Sciatic nerve (tissue), 2 donors: ENCODE measurements at places on chromosomes 4 and X.

- DNase-seq: no peak
Observed at GRCh38 chr4:61041527-61041926, 158.6 kb upstream of the ADGRL3 start.

DNA sequence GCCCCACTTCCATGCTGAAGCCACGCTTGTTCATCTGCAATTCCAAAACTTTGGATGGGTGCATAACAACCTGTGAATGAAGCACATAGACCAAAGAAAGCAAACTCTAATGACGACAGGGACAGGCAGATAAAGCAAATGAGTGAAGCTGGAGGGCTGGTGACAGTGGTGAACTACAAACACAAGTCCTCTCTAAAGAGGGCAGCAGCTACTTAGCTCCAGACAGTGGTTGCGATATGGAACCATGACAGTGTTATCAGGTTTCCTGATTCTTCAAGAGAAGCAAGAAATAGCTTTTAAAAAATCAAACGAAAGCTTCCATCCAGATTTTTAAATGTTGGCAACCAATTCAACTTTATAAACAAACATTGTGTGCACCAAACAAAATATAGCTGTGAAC, 23.8 kb downstream of the NOX1 start:
- no peak for DNase-seq

DNA sequence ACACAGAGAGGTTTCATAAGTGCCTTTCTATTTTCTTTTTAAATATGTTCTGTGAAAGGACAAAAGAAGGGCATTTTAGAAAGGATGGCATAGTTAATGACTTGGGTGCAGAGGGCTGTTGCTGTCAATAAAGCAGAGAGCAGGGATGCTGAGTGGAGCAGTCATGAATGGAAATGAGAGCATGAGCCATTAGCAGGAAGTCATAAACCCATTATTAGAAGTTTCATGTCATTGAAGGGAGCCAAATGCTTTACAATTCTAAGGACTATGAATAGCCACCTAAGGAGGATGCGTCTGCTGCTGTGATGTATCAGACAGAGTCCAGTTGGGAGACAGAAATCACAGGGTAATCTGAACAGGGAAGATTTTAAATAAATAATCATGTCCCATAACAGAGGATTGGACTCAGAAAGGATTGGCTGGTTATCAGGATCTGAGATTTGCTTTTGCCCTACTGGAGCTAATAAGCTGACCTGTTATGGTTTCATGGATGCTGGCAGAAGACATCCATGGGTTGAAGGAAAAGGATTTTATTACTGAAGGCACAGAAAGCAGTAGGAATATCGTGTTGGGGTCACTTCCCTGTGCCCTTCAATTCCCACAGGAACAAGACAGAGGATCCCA, 47.5 kb upstream of the WDR19 start:
- DNase-seq: no peak

DNA sequence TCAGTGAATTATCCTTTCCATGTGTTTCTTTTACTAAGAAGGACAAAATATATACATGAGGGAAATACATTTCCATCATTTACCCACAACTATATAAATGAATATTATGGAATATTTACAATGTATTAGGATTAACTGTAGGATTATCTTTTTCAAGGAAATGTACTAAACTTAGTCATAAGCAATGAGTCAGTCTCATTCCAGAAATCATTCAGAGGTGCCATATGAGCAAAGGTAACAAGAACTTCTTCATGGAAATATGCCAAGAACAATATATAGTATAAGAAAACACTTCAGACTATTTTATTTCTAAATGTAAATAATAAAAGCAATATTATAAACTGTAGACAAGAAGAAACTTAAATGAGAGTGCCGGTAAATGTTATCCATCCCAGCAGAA, 67.1 kb downstream of the USP38 start:
- DNase-seq: no peak

GRCh38 chrX:34900691-34901090, 41.9 kb upstream of the FAM47B start:
- DNase-seq: no peak

DNA sequence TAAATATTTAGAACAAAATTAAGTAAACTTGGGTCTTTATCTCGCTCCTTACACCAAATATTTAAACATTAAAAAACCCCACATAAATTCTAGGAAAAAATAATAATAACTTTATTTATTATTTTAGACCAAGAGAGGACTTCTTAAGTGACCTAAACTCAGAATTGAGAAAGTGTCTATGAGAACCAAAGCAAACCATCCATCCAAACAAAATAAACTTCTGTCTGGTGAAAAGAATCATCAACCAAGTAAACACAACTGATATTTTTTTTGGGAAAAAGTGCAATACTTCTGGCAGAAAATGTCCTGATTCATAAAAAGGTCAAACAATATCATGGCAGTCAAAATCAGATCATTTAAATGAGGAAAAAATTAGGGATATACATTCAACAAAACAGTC, 533.0 kb downstream of the SPRY1 start:
- DNase-seq: no peak

GRCh38 chr4:84837751-84838150, 128.7 kb downstream of the WDFY3 start:
- DNase-seq: no peak

DNA sequence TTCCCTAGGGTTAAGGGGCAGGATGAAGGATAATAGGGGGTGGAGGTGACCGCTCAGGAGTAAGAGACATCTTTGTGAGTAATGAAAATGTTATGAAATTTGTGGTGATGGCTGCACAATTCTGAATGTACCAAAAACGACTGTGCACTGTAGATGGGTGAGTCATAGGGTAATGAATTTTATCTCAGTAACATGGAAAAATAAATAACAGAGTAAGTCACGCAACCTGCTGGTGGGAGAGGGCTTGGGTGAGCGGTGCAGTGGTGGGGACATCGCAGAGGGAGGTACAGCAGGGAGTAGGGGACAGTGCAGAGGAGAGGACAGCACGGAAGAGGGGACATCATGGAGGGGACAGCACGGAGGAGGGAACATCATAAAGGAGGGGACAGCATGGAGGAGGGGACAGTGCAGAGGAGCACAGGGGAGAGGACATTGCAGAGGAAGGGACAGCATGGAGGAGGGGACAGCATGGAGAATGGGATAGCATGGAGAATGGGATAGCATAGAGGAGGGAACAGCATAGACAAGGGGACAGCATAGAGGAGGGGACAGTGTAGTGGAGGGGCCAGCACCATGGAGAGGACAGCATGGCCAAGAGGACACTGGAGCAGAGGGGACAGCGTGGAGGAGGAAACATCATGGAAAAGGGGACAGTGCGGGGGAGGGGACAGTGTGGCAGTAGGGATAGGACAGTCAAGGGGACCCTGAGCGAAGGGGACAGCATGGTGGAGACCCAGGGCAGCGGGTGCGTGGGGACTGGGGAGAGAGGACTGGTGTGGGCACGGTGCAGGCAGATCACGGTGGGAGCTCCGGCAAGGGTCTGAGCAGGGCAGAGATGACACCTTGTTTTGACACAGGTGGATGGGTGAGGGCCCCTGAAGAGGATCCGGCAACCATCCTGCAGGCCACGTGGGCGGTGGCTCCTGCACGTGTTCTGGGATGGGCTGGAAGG, 68.5 kb upstream of the MXD4 start:
- no peak for DNase-seq

DNA sequence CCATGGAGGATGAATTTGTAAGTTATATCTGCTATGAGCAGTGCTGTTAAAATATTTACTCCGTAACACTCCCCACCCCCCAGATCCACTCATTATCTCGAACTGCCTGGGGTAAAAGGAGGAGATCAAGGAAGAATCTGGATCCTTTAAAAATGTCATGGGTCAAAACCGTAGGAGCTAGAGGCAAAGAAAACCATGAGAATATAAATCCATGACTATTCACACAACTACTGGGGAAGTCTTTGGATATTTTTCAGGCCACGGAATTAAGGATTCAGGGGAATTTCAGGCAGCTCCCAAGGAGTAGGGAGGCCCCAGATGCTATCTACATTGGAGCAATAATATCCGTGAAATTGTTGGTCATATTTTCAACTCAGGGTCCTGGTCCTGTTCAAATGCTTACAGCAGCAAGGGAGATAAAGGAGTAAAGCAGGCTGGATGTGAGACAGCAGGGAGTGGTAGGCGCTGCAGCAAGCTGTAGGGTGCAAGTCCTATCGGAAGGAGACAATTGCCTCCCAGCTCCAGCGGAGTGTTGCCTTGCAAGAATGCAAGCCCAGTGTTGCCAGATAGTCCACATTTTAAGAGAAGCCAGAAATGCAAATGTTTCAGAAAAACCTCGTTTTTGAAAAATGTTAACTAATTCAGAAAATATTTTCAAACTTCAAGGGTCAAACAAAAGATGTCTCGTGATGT, 116.2 kb upstream of the KIT start:
- DNase-seq: no peak

DNA sequence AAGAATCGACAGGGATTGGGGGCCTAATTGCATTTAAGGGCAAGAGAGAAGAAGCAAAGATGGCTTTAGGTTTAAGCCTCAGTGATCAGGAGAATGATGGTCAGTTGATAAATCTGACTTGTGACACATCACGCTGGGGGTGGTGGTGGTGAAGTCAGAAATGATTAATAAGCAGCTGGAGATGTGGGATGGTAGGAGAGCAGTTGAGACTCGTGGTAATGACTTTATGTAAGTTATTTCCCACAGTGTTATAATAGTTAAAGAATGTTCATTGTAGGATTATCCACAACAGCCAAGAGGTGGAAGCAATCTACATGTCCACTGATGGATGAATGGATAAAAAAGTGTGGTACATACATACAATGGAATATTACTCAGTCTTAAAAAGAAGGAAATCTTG, 178.9 kb upstream of the GPC4 start:
- DNase-seq: no peak

- DNase-seq: no peak
Observed at GRCh38 chr4:1933700-1934099, 62.5 kb downstream of the NSD2 start.

- DNase-seq: no peak
Observed at GRCh38 chr4:78168029-78168428, 110.9 kb downstream of the FRAS1 start.

DNA sequence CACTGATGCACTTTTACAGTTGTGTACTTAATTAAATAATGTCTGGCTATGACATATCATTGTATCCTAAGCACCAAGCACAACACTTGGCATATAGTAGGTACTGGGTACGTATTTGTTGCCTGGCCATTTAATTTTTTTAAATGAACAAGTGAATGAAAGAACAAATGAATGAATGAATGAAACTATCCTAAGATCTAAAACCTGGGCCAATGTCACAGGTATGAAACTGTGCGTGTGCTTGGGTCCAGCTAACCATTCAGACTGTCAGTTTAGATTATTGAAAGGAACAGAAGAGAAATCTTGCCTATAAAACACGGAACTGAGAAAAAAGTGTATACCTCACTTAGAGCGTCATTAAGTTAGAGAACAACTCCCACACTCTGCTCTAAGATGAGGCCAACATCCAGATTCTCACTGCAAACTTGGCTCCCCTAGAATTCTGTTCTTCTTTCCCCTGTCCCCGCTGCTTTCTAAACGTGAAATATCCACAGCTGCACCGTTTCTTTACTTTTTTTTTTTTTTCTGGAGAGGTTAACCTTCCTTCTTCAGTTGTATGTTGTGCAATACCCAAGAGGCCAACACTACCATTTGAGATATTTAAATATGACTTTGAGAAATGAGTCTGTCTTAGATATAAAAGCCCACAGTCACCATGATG, 17.3 kb upstream of the SEL1L3 start:
- no peak for DNase-seq

GRCh38 chr4:27742816-27743215, 882.2 kb downstream of the STIM2 start:
- DNase-seq: no peak

DNA sequence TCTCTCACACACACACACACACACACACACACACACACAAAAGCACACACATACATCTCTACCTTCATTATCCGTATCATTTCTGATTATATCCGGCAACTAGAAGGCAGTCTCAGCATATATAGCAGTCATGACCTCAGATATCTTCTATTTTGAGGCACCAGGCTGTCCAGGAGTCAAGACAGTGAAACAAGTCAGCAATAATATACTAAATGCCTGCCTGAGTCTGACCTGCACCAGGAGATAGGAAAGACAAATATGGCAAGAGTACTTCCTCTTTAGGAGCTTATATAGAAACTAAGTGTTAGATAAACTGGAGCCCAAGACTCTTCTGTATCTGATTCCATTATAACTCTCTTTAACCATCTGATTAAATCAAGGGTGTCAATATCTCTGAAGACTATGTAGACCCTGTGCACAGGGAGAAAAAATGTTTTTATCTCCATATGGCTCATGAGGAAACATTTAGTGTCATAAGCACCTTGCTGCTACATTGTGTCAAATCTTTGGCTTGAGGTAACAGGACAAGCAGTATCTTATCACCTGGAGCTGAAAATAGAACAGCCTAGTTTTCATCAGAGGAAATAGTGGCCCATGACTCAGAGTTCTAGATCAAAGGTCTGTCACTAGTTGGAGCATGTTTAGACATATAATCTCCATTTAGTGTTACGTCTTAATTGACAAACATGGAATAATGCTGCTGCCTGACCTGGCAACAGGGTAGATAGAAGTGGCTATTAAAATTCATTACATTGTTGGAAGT, 27.0 kb upstream of the FAM47B start:
- no peak for DNase-seq

- no peak for DNase-seq
Observed at GRCh38 chr4:7598939-7599790, 164.4 kb upstream of the PSAPL1 start.

- no peak for DNase-seq
Observed at GRCh38 chr4:76546759-76547742, 112.0 kb downstream of the SHROOM3 start.

GRCh38 chrX:128396601-128397000, 344.4 kb upstream of the ACTRT1 start:
- no peak for DNase-seq

DNA sequence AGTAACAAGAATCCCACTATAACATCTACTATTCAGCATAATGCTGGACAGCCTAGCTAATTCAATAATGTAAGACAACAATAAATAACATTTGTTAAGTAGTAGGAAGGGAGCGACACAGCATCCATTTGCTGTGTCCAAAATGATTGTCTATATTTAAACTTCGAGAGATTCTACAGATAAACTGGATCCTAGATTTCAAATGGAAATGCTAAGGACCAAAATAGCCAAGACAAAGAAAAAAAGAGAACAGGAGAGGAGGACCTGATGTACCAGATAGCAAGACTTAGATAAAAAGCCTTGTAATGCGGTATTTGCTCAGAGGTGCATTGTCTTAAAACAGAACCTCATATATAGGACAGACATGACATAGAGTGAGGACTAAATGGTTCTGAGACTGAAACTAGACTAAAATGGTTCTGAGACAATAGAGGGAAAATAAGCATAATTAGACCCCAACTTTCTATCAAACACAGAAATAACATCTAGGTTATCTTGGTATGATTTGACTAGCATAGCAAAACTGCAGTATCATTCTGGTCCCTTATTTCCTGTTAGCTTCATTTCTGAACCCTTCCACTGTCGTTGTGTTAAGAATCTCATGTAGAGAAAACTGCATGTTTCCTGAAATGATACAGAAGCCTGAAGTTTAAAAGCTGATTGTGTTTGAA, 3.8 kb downstream of the HPGDS start:
- DNase-seq: no peak

DNA sequence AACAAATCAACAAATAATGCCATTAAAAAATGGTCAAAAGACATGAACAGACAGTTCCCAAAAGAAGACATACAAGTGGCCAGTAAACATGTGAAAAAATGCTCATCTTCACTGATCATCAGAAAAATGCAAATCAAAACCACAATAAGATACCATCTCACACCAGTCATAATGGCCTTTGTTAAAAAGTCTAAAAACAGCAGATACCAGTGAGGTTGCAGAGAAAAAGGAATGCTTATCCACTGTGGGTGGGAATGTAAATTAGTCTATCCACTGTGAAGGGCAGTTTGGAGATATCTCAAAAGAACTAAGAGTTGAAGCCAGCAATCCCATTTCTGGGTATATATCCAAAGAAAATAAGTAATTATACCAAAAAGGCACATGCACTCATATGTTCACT, 668.1 kb upstream of the CPEB2 start:
- no peak for DNase-seq
